Naive thymus-derived CD8-positive, alpha-beta T cell (primary cell): ENCODE measurements at places on chromosomes 4 and X. TPM values are rescaled to one million over a fixed set of nuclear protein-coding genes. Genes with fewer than 3 reads are reported as not detected.
A peak's percentile ranks its signal among the peaks of the same experiment; 100 is the strongest.

DNA sequence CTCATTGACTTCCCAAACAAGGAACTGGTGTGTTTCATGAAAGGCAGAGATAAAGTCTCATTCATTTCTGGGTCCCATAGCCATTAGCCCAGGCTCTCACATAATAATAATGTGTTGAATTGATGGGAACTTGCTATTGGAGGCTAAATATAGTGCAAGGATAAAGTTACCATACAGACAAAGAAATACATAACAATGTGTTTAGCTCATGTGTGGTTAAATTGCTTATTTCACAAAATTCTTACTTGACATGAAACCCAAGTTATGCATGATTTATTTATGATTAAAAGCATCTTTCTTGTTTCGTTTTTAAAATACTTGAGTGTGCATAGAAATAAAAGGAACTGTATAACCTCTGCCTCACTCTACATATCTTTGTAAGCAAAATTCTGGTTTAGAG is 37.3 kb upstream of the LPAR4 start:
- DNase-seq = no peak

DNA sequence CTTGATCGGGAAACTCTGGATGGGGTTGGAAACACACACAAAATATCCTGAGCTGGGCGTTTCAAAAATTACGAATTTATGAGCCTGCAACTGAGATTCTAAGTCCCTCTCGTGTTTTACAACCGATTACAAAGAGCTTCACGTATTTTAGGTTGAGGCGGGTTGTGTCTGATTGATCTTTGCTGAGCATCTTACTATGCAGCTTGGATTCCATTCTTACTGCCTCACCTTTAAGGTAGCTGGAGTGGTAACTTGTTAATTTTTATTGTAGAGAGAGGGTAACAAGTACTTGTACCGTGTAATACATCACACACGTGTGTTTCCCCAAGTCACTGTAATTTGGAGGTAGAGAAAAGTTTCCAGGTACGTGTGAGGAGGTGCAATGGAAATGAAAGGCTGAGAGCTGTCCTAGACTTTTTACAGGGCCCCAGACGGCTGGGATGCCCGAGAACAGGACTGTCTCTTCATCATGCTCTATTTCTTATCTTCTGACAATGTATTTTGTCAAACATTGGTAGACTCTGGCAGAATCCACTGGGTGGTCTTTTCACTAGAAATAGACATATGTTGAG is 97.8 kb upstream of the TENM3 start:
- no peak for DNase-seq

- no peak for DNase-seq
Measured at GRCh38 chr4:55500072-55500471, 46.6 kb downstream of the CLOCK start.

DNA sequence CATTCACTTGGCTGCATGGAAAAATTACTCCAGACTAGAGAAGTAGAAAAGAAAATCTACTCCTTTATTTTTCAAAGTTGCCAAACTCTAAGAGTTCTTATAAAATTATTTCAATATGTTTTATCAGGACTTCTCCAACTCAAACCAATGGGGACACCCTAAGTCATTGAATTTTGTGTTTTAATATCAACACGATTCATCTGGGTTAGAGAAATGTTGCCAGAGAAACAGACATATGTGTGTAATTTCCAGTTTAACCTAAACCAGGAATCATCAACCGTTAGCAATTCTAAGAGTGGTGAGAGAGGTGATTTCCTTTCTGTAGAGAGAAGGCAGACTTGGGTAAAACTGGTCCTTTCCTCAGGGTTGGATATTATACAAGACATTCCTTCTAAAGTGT is 291.8 kb downstream of the LDB2 start:
- DNase-seq = no peak

- no peak for DNase-seq
Measured at GRCh38 chr4:39025552-39026085, 6.6 kb downstream of the TMEM156 start.

GRCh38 chr4:121758925-121759568 is 5.9 kb downstream of the SMIM43 start:
- DNase-seq = no peak

GRCh38 chr4:6507345-6507744 is 34.9 kb upstream of the PPP2R2C start:
- no peak for DNase-seq

DNA sequence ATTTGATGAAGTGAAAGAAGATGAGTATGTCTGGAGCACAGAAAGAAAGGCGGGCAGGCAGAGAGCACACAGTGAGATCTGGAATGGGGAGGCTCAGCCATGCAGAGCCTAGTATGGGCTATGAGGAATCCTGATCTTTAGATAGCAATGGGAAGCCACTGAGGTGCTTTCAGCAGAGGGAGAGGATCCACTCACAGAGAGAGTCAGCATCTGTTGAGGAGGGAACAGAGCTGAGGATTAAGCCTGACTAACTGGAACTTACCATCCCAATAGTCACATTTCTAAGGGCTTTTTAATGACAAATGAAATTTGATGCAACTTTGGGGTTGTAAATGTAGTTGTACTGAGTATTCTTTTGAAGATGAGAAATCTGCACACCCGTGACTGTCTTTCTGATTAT is 20.6 kb upstream of the FGFBP2 start:
- no peak for DNase-seq

- DNase-seq = peak; percentile 4
Measured at GRCh38 chr4:143514497-143514896, 995 bp downstream of the SMARCA5 start.

DNA sequence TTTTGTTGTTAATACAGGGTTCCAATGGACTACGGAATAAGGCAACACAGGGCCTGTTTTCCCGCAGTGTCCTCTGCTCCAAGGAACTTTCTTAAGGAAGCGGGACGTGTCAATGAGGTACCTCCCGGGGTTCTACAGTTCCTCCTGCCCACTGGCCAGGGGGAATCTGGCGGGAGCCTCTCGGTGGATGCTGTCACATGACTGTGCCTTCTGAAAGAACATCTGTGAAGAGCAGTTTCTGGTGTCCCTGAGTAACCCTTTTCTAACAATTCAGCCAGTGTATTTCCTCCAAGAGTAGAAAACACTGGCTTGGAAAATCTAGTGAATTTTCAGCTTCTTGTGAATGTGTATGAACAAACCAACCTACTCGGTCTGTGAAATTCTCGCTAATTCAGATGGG is 32.7 kb downstream of the MFAP3L start:
- no peak for DNase-seq

- no peak for DNase-seq
Measured at GRCh38 chrX:119503484-119503861, 35.2 kb downstream of the SLC25A5 start.

GRCh38 chr4:48949518-48950219 is 36.4 kb upstream of the CWH43 start:
- DNase-seq = no peak

DNA sequence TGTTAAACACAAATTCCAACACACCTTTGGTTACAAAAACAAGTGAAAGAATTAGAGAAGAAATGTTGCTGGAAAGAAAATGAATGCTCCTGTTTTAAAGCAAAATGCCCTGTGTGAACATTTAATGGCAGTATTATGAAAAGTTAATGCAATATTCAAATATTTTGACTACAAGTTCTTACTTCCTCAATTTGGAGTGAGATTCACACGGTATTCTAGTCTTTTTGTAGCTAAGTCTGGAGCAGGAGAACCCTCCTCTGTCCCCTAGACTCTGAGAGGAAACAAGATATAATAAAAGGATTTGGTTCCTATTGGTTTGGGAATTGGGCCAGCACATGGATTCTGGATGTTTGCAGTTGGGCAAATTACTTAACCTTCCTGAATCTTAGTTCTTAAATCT is 12.7 kb downstream of the MAD2L1 start:
- DNase-seq = no peak

- DNase-seq = no peak
Measured at GRCh38 chrX:150200820-150201287, 162.3 kb upstream of the MAMLD1 start.

- no peak for DNase-seq
Measured at GRCh38 chrX:22445880-22446279, 173.2 kb downstream of the CBLL2 start.

- no peak for DNase-seq
Measured at GRCh38 chrX:63918611-63919010, 133.6 kb upstream of the ARHGEF9 start.

DNA sequence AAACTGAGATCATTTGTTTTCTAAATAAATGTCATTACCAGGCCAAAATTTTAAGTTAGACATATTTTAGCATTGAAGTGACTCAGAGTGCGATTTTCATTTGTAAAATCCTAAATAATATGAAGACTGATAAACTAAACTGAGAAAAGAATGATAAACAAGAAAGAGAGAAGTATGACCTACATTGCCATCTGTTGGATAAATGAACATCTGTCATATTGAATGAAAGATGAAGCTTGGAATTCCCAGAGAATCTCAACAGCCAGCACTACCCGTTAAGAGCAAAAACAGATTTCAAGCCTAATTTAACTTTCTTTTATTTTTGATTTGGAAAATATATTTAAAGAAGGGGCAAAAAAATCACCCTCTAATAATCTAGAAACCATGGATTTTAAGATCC is 591.0 kb upstream of the ATOH1 start:
- no peak for DNase-seq

DNA sequence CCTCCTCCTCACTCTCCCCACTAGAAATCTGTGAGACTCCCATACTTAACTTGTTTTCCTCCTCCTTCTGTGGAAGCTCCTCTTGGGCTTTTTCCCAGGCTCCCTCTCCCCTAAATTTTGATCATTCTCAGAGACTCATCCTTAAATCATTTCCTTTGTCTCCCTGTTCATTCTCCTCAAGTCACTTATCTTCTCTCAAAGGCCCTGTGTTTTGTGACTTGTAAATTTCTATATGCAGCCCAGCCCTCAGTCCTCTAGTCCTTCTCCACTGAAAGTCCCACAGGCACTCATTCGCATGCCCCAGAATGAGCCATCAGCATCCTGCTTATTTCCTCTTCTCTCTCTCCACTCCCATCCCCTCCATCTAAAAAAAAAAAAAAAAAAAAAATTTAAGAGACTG is 171.8 kb downstream of the SOWAHB start:
- DNase-seq = no peak

GRCh38 chr4:5747738-5748375 is 36.9 kb downstream of the EVC start:
- DNase-seq = no peak

GRCh38 chr4:4912155-4912554 is 52.7 kb downstream of the MSX1 start:
- DNase-seq = no peak

- DNase-seq = no peak
Measured at GRCh38 chrX:47743504-47743903, 84.5 kb upstream of the UXT start.

The KIAA0232 gene
- 29.9 TPM for total RNA-seq

The SOX3 gene
- total RNA-seq = not detected

The EOLA1 gene
- total RNA-seq = 23.3 TPM

The MGARP gene
- not detected for total RNA-seq

The WAS gene
- total RNA-seq = 99.7 TPM

The DMP1 gene
- not detected for total RNA-seq

The CENPVL3 gene
- not detected for total RNA-seq

The BBS12 gene
- 1.9 TPM for total RNA-seq

The IL13RA2 gene
- not detected for total RNA-seq

The POLN gene
- total RNA-seq = 3.8 TPM

The ABLIM2 gene
- total RNA-seq = 4.9 TPM
